DMS79 (cell line): ENCODE measurements at places on chromosomes 1 and 21.

DNA sequence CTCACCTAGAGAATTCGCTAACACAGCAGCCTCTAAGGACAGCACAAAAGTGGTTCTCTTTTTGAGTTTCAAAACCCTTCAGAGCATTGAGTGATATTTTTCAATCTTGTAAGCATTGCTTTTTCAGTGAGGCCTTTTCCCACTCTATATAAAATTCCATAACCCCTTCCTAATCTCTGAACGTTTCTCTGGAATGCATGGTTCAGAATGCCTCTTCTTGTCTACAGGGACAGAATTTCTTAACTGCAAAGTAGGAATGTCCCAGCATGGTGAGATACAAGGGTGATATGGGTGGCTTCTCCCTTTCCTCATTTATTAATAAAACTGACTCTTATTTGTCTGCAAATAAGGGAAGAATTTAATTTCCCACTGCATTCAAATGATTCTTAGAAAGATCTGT lies 377.9 kb downstream of the LTN1 start:
- DNase-seq = no peak

- no peak for DNase-seq
These were observed 268.1 kb downstream of the GRIK1 start for GRCh38 chr21:29671728-29672127.

DNA sequence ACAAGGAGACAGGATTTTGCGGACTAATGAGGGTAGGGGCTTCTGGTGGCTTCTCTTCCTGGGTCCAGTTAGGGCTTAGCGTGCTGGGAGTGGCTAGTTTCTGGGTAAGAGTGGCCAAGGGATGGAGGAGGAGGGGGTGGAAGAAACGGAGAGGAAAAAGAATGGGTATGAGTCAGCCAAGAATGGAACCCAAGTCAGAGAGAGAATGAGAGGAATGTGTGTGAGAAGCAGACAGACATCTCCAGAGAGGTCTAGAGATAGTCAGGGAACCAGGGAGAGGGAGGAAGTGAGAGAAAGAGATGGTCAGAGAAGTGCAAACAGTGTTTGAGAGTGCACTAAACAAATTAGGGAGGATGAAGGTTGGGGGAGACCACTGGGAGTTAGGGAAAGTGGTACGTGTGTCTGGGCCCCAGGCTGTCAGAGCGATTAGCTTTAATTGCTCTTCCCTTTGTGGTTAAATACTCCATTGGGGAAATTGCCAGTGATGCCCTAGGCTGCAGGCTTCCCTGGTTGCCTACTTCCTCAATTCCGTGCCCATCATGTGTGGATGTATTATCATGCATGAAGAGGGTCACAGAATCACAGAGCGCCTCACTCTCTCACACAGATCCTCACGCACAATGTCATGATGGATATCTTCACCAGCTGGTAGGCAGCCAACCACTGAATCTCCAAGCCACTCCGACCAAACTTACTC lies 1.4 kb downstream of the PEA15 start:
- no peak for DNase-seq

GRCh38 chr1:234091065-234091401 lies 186.6 kb downstream of the SLC35F3 start:
- DNase-seq = no peak

DNA sequence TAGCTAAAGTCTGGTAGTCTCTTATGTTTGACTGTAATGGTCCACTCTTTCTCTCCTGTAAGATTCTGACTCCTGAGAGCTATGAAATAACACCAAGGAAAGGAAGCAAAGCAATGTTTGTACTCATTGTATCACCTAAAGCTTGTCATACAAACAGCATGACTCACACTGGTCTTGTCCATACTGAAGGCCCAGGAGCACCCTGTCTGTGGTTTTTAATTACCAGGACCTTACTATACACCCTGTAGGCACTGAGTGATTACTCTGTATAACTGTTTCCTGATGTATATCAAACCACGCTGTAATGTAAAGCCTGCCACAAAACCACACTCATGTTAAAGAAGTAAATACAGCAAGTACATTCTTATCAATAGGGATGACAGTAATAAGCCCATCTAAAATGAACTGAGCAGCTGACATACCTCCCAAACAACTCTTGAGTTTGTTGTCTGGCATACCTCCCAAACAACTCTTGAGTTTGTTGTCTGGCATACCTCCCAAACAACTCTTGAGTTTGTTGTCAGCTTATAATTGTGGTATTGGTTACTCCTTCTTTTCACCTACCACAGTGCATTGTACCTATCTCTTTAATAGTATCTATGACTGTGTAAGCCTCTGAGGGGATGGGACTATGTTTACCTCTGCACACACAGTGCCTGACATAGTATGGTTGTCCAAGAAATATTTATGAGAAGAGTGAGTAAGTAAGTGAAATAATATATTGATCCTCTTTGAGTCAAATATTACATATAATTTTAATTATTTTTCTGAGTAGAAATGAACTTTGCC lies 11.6 kb upstream of the TNFSF18 start:
- no peak for DNase-seq

- no peak for DNase-seq
These were observed 39.0 kb upstream of the PDE9A start for GRCh38 chr21:42614396-42614795.

- DNase-seq = peak; percentile 82
These were observed 43.5 kb upstream of the SDC3 start for GRCh38 chr1:30952098-30952497.

DNA sequence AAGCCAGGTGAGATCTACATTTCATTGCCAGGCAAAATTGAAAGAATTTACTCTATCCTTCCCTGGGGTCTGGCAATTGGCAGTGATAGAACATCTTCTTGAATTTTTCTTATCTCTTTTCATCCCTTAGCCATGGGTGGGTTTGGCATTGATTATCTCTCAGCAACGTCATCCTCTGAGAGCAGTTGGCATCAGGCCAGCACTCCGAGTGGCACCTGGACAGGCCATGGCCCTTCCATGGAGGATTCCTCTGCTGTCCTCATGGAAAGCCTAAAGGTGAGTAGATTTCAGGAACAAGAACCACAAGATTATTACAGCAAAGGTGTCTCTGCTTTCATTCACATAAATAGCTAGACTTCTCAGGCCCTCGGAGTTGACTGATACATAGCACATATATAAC lies 39.3 kb downstream of the NCF2 start:
- DNase-seq = no peak

DNA sequence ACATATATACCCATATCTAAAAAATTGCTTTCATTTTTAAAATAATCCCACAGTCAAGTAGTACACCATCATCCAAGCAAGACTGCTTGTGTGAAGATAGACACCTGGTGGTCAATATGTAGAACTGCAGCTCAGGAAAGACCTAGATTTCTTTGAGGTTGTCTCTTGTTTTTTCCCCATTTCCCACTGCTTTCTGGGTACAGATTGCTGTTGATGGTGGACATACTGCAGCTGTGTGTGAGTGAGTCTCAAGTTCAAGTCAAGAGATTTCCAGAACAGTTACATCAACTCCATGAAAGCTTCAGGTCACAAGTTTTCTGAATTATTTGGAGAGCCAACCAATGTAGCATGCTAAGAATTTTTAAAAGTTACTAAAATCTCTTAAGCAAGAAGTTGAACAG lies 306.4 kb downstream of the DUSP10 start:
- DNase-seq = peak; percentile 4

- DNase-seq = no peak
These were observed 965.7 kb downstream of the NCAM2 start for GRCh38 chr21:21963911-21964310.

- DNase-seq = no peak
These were observed 197.3 kb downstream of the ZBTB18 start for GRCh38 chr1:244248426-244248825.

GRCh38 chr1:17933971-17934370 lies 173.6 kb upstream of the IGSF21 start:
- no peak for DNase-seq

GRCh38 chr1:162303004-162303344 lies 73.7 kb downstream of the SPATA46 start:
- no peak for DNase-seq

- no peak for DNase-seq
These were observed 45.1 kb downstream of the FASLG start for GRCh38 chr1:172704001-172704400.

DNA sequence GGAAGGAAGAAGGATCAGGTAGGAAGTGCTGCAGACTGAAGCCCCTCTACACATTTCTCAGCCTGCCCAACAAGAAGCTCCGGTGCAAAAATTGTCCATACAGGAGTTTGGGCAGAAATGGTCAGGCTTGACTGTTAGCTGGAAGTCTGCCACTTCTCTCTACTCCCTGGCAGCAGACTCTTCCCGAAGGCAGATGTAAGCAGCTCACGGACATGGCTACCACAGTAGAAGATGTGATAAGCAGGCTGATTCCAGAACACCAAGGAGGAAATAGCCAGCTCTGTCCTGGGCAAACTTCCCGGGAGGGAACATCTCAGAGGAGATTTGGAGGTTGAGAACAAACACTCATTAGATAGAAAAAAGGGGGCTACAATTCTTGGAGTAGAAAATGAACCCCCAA lies 52.6 kb downstream of the TRABD2B start:
- no peak for DNase-seq

DNA sequence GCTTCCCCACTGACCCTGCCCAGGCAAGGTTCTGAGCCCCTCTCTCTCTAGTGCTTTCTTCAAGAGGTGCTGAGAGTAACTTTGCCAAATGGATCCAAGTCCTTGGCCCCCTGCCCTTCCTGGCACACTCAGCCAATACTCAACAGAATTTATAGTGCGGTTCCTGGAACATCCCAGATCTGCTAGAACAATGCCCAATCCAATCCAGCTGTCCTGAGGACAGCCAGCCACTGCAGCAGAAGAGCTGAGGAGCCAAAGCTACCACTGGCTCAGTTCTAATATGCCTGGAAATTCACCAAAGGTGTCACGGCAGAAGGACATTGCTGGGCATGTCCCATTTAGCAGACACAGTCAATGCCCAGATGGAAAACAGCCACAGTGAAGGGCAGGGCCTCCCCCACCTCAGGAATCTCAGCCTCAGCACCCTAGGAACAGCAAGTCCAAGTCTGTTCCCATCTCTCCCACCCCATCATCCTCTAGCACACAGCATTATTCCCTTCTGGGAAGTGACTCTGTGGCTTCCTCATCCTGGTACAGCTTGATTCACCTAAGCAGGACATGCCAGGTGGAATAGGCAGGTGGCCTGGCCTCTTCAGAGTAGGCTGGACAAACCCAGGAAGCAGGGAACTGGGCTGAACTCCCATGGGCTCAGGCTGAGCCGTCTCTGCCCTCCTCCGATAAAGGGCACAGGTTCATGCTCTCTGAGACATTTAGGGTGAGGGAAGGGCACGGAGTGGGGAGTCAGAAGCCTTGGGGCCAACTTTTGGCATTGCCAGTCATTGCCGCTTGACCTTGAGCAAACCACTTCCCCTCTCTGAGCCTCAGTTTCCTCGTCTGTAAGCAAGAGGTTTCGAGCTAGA lies 24.6 kb downstream of the PMVK start:
- no peak for DNase-seq

- no peak for DNase-seq
These were observed 77.8 kb upstream of the PRMT6 start for GRCh38 chr1:106978477-106979322.

DNA sequence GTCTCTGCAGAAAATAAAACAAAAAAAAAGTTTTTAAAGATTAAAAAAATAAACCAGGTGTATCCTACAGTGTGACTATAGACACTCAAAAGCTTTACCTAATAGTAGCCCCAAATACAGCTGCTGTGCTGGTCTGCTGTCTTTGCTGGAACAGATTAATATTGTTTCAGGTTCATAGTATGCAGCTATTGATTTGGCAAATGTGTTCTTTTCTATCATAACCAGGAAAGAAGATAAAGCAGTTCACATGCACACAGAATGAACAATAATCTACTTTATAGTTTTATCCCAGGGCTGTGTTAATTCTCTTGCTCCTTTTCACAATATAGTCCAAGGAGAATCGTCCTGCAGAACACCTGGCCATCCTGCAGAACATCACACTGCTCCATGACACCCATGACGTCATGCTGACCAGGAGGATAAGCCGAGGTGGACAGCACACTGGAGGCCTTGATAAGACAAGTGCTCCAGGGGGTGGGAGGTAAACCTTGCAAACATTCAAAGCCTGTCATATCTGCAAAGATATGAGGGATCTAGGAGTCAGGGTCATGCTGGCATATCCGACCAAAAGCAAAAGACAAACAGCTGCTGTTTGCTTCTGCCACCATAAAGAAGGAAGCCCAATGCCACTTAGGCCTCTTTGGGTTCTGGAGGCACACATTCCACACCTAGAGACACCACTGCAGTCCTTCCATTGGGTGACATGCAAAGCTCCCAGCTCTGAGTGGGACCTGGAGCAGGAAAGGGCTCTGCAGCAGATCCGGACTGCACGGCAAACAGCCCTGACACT lies 86.1 kb upstream of the SLC2A1 start:
- DNase-seq = no peak

DNA sequence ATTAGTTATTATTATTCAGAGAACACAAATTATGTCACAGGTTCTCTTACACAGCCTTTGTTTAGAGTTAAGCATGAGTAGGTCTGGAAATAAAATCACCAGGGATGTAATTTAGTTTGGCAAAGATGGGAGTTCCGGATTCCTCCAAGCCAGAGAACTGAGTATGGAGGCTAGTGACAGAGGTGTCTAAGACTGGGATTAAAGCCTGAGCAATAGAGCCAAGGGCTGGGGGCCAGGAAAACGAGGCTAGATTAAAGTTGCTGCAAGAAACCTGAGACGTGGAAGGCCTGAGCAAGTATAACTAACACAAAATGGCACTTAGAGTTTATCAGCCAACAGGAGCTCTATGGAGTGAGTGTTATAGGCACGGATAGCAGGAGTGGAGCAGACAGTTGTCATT lies 381.6 kb downstream of the SRGAP2C start:
- DNase-seq = no peak

GRCh38 chr1:18256282-18257235 lies 149.0 kb downstream of the IGSF21 start:
- DNase-seq = no peak

DNA sequence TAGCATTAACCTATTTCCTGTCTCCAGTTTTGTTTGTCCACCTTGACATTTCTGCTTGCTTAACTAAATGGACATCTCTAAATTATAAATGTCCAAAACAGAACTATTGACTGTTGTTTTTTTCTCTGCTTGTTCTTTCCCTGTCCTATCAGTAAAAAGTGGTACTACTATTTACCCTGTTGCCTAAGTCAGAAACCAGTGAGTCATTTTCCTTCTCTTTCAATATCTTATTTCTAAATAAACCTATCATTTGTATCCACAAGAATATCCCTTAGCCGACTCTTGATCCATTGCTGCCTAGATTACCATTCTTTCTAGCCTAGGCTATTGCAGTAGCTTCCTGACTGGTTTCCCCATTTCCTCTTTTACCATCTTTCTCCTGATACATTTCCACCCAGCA lies 22.5 kb downstream of the MIER1 start:
- DNase-seq = no peak

DNA sequence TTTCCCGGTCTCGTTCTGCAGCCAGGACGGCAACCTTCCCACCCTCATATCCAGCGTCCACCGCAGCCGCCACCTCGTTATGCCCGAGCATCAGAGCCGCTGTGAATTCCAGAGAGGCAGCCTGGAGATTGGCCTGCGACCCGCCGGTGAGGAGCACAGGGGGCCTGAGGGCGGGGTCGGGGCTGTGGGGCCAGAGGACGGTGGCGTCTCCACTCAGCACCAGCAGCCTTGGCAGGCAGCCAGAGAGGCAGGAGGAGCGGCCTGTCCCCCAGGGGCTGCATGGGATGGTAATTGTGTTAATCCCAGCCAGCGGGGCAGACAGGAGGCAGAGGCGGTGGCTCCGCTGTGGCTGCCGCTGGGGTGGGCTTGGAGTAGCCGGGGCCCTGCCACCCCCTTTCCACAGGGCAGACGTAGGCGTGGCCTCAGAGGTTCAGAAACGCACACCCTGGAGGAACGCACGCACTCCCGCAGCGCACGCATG lies 12.1 kb downstream of the SAMD11 start:
- DNase-seq = peak; percentile 57
